ENCODE measurements at places on chromosomes 4 and X.

- no peak for DNase-seq
Measured at GRCh38 chrX:69116077-69116476, 49.2 kb downstream of the PJA1 start.

DNA sequence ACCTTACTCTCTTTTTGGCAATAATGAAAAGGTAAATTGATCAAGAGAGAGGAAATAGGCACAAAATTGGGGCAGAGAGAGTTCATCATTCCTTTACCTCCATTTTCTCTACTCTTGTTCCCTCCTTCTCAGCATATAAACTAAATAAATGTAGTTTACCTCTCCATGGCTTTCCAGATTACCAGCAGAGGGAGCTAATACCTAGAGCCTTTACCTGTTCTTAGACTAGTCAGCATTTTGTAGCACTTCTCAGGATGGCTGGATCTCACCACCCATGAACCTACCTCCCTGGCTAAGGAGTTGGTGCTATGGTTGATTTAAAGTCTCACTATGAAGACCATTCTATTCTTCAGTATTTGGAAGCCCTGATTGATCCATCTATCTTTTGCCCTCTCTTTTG lies 15.7 kb downstream of the OFD1 start:
- no peak for DNase-seq

GRCh38 chr4:46986922-46987638 lies 6.3 kb downstream of the GABRA4 start:
- no peak for DNase-seq

DNA sequence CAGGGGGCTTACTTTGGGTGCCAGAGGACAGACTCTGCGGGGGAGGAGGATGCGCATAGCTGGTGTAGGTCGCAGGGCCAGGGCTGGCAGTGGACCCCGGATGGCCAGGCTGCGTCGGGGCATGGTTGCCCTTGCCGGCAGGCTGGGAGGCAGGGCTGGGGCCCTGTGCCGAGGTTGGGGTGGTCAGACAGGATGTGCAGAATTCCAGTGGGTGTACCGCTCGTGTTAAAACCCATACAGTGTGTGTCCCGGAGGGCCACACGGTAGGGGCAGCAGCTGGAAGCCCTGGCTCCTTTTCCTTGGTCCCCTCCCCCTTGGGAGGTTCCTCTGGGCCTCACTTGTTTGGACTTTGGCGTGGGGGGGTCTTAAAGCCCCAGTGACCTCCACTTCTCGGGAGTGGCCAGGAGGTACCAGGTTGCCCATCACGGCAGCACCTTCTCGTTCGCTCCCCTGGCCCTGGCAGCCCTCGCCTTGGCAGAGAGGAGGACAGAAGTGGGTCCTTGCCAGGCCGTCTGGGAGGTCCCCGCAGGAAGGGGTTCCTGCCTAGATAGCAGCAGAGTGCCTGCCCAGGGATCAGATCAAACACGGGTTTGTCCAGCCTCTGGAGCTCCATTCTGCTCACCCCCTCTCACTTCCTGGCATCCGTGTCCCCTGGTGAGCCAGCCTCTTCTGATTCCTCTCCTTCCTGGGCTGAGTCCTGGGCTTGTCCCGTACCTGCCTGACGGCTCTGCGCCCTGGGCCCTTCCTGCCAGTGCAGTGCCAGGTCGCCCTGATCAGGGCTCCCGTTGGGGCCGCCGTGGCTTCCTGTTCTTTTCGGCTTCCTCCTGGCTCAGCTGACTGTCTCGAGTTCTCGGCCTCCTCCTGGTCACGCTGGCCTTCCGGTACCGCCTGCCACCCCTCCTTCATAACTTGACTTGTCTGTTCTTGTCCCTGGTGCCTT lies 56.7 kb upstream of the HGFAC start:
- no peak for DNase-seq

- DNase-seq = no peak
Measured at GRCh38 chr4:171644430-171645057, 168.7 kb upstream of the GALNTL6 start.

DNA sequence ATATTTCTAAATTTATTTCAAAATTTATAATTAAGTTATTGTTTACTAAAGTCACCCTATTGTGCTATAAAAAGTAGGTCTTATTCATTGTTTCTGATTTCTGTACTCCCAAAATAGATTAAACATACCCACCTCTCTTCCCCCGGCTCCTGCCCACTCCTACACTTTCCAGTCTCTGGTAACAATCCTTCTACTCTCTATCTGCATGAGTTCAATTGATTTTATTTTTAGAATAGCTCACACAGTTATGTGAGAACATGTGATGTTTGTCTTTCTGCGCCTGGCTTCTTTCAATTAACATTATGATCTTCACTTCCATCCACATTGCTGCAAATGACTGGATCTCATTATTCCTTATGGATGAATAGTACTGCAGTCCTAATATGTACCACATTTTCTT lies 269.3 kb downstream of the ACTRT1 start:
- no peak for DNase-seq

- DNase-seq = no peak
Measured at GRCh38 chr4:137376312-137376711, 156.0 kb downstream of the PCDH18 start.

- no peak for DNase-seq
Measured at GRCh38 chr4:153198719-153199118, 5.5 kb upstream of the TRIM2 start.

- DNase-seq = no peak
Measured at GRCh38 chr4:176902710-176903323, 110.1 kb upstream of the VEGFC start.

GRCh38 chr4:109275066-109275745 lies 27.3 kb downstream of the COL25A1 start:
- no peak for DNase-seq

GRCh38 chr4:138438608-138439007 lies 196.5 kb upstream of the SLC7A11 start:
- no peak for DNase-seq

DNA sequence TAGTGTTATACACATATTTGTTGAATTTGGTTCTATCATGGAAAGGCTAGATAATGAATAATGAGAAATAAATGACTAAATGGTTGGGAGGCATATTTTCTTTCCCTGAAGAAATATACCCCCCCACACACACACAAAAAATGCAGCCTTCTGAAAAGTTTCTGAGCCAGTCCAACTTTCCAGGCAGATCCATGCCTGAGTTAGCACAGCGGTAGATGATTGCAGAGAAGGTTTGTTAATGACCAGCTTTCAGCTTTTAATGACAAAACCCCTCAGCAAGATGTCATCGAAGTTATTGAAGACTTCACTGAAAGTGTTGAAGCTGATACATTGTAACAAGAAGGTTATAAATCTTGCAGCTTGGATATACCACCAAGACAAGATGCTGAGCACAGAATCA lies 61.4 kb downstream of the GBA3 start:
- DNase-seq = no peak

GRCh38 chr4:154314248-154314647 lies 177.4 kb downstream of the DCHS2 start:
- DNase-seq = no peak

DNA sequence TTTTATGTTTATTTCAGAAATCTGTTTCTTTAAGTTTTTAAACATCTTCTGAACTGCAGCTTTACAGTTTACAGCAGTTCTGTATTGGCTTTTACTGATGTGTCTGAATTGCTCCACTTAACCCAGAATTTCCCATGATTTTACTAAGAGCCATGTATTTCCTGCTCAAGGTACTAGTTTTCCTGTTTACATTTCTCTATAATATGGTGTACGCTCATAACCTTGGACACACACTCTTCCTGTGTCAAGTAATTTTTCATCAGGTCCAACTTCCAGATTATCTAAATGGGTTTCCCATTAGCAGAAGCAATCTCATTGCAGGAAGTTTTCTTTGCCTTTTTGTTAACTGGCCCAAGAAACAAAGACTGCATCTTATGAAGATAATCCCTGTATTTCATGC lies 12.3 kb downstream of the ELF2 start:
- DNase-seq = no peak

DNA sequence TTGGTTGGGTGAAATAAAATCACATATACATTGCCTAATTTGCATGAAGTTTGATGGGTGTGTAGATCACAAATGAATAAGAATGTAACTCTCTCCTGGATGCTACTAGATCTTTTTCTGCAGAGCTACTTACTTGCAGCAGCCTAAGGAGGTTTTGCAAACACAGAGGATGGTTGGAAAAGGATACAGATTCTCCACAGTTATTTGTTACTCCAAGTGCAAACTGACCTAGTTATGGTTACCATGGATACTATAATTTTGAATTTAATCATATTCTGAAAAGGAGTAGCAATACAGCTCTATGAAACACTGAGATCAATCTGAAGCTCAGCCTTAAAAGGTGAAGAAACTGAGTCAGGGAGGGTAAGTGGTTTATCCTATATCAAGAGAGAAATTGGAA lies 9.1 kb upstream of the ARHGEF38 start:
- no peak for DNase-seq

DNA sequence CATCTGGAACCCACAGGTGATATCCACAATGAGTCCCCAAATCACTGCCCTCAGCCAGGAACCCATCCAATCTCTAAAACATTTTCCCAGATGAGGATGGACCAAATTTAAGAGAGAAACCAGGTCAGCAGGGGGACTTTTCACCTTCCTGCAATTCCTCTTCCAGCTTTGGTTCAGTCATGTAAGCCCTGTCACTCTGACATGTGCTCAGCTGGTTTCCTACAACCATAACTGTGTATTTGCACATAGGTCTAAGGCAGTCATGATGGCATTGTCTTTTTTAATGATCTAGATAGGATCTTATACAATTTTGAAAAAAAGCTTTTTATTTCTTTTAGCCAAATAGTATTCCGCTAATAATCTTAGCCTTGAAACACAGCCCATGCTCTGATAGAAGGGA lies 6.5 kb downstream of the CXXC4 start:
- no peak for DNase-seq

DNA sequence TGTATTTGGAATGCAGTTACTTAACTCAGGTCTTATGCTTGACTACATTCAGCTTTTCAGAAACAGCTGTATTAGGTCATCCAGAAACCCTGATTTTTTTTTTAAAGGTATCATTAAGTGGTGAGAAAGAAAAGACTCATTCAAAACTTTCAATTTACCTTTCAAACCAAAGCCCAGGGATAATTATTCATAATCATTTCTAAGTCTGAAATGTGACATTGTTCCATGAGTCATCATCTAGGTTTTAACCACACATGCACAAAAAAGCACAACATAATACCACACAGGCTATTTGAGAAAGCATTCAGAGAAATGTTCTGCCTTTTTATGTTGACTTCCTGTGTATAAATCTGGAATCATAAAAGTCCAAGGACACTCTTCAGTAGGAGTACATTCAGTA lies 288.2 kb downstream of the IL1RAPL2 start:
- DNase-seq = no peak

DNA sequence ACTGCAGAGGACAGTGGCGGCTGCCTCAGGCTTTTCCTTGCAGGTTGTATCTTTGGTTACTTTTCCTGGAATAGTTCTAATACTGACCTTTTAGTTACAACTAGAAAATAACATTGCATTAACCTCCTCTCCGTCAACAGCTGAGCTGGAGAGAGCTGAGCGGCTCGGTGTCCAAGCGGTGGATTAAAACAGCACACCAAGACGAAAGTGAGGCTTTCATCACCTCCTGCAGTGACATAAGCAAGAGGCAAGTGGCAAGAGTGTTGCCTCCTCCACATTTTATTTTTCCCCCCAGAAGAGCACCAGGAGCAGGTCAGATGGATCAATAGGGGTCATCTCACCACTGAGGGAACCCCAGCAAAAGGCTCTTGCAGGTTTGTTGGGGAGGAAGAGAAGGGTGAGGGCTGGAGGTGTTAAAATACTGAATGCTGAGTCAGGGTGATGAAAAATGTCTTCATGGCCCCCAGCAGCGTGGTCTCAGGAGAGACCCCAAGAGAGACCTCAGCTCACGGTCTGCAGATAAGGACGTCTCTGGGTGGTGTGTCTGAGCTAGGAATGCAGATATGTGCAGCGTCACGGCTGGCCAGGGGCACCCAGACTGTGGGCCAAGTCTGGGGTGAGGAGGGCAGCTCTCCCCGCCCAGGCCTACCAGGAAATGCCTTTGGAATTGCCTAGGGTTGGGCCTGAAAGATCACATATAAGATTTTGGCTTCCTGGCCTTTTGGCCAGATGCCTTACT lies 50.3 kb downstream of the CASP3 start:
- DNase-seq = no peak

GRCh38 chr4:72974694-72975487 lies 94.6 kb downstream of the COX18 start:
- DNase-seq = peak; percentile 4

DNA sequence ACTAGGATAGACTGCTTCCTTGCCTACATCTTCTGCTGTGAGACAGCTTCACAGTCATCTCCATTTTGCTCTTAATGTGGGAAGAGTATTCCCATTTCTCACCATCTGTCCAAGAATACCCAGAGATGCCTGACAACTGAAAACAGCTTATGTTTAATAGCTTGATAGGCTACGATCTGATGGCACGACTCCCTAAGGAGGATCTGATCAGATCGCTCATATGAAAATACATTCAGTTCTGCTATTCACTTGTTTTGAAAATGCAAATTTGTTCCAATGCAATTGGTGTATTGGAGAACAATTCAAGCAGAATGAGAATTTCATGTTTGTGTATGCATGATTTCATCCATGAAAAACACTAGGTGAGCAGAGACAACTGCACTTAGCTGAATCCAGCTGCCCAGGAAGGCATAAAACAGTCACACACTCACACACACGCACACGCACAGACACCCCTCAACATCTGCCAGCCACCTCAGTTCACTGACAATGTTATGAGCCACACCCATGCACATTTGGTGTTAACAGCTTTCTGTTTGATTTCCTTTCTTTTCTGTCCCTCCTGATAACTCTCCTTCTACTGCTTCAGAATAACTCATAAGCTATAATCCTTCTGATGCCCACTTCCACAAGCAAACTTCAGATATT lies 29.6 kb downstream of the TRIML1 start:
- DNase-seq = no peak

- no peak for DNase-seq
Measured at GRCh38 chrX:53155512-53156206, 61.7 kb downstream of the KANTR start.

- peak; percentile 49 for DNase-seq
Measured at GRCh38 chrX:13495232-13495631, 74.2 kb upstream of the EGFL6 start.

DNA sequence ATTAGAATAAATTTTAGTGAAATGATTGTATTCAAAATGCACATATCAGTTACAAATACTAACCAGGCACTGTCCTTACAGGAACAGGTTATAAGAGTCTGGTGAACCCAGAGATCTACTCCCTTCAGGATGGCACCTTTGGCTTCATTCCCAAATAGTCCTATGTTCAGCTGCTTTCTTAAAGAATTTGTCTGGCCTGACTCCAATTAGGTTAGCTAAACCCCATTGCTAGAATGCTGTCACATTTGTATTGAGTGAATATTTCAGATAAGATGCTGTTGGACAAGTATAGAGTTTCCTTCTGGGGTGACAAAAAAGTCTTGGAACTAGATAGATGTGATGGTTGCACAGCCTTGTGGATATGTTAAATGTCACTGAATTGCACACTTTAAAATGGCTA lies 69.4 kb downstream of the EFHC2 start:
- DNase-seq = no peak

GRCh38 chrX:103774070-103774642 lies 2.5 kb upstream of the PLP1 start:
- peak; percentile 65 for DNase-seq

- DNase-seq = no peak
Measured at GRCh38 chr4:113503691-113504090, 257.8 kb downstream of the CAMK2D start.

GRCh38 chrX:153469811-153470410 lies 465 bp downstream of the HAUS7 start:
- DNase-seq = peak; percentile 7

Measured in COR-L47 (cell line).